Muscle of leg (tissue), 16 donors: ENCODE measurements at places on chromosomes 3 and 15. TPM values are rescaled to one million over a fixed set of nuclear protein-coding genes. Genes with fewer than 3 reads are reported as not detected.
A peak's percentile ranks its signal among the peaks of the same experiment; 100 is the strongest.

Gene PTPRG
- 41.2 TPM for polyA plus RNA-seq

Gene USP13
- polyA plus RNA-seq: 41.6 TPM

Gene MKRN3
- polyA plus RNA-seq: 2.9 TPM

GRCh38 chr15:56241374-56242105 lies 2.1 kb downstream of the RFX7 start:
- peak; percentile 17 for DNase-seq

GRCh38 chr3:160413613-160414248 lies 14.3 kb downstream of the SMC4 start:
- DNase-seq: peak; percentile 81

DNA sequence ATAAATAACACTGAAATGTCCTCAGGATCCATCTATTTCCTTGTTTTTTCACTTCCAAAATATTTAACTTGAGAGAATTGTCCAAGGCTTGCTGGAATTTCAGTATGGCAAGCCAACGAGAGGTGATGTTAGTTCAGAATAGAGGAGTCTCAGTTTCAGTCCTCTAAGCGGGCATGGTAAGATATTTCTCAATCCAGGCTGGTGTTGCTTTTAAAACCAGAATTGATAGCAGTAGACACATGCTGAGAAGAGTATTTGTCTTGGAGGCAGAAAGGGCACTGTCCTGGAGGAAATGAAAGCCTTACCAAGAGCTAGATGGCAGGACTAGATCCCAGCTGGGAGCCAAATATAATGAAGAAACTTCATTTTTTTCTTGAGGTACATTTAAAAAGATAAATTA lies 23.1 kb downstream of the PHLDB2 start:
- no peak for DNase-seq

- DNase-seq: no peak
Observed at GRCh38 chr3:42539871-42540714, 37.6 kb downstream of the VIPR1 start.

DNA sequence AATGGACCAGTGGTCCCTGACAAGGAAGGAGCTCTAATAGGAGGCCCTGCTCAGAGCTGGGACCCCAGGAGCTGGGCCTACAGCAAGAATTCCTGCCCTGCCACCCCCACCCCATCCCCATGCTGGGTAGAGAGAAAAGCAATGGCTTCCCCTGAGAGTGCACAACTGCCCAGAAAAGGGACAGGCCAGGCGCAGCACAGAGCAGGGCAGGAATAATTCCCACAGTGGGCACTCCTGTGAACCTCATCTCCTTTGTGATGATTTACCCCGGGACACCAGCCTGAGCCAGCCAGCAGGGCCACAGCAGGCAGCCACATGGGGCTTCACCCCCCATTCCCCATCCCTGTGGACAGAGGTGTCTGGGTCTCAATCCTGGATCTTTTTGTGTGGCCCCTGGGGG lies 104.0 kb upstream of the IQSEC1 start:
- DNase-seq: no peak

DNA sequence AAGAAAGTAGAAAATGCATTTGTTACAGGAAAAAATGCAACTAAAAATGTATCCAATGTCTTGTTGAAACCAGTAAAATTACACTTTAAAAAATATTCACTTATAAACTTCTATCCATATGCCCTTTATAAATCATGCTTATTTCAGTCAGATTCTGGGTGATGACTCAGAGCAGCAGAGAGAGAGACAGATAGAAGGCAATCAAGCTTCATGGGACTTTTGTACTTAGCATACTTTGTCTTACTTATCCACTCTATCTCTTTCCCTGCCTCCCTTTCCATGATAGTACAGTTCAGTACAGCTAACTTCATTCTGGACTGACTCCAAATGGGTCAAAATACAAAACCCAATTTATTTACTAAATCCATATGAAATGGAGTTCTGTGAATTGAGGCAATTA lies 1438.2 kb downstream of the ZPLD1 start:
- DNase-seq: no peak

- peak; percentile 46 for DNase-seq
Observed at GRCh38 chr15:90184786-90185704, 16.1 kb upstream of the SEMA4B start.

- no peak for DNase-seq
Observed at GRCh38 chr15:62807539-62808130, 234.9 kb upstream of the TPM1 start.

DNA sequence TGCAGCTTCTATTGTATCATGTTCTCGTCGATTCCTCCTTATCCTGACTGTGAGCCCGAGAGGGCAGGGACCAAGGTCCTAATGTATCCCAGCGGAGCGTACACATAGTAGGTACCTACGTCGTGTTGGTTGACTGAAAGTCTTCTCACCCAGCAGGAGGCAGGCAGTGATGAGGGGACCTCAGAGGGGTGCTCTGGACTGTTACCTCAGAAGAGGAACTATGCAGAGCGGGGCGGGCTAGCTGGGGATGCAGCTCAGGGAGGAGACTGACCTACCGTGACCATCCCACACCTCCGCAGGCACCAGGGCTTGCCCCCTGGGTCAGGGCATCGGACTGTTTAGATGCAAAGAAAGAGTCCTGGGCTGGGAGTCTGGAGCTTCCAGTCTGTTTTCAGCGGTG lies 11.4 kb downstream of the CHAC1 start:
- DNase-seq: no peak

DNA sequence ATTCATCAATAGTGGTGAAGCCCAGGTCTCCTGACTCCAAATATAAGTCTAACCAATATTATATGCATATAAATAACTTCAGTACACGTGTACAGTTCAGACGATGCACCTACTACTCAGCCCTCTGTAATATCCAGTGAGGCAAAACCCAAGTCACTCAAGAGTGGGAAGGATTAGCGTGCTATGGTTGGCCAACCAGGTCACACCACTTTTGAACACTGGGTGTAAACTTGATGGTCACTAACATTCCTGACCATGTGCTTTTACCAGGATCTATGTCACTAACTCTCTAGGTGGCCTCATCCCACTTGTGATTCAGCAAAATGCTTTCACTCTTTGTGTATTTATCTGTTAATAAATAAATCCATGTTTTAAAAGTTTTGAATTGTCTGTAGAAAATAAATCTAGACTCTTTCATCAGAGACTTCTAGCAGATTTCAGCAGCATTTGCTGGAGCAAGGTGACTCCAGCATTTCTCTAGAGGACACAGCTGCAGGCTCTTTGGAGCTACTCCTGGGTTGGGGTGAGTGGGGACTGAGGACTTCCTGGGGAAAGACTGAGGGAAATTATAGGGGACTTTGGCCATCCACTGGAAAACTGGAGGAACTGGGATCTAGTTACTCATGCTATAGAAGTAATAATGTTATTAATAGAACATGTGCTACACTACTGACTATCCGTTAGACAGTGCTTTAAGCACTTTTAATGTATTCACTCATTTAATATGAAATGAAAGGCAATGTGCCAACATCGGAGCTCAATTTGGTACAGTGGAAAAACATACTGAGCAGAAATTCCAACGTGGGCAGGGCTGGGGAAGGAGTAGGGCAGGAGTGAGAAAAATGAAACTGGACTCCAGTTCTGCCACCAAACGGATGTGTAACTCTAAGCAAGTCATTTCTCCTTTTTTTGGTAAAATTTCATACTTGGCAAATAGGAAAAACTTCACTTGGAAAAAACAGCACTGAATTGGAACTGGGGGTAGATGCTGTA lies 97.9 kb downstream of the RORA start:
- DNase-seq: peak; percentile 40

- peak; percentile 63 for DNase-seq
Observed at GRCh38 chr3:8660175-8661118, 15.8 kb upstream of the SSUH2 start.

- peak; percentile 43 for DNase-seq
Observed at GRCh38 chr15:65790694-65791334, 1.3 kb downstream of the DENND4A start.
